ENCODE measurements at places on chromosomes 2 and 18.

DNA sequence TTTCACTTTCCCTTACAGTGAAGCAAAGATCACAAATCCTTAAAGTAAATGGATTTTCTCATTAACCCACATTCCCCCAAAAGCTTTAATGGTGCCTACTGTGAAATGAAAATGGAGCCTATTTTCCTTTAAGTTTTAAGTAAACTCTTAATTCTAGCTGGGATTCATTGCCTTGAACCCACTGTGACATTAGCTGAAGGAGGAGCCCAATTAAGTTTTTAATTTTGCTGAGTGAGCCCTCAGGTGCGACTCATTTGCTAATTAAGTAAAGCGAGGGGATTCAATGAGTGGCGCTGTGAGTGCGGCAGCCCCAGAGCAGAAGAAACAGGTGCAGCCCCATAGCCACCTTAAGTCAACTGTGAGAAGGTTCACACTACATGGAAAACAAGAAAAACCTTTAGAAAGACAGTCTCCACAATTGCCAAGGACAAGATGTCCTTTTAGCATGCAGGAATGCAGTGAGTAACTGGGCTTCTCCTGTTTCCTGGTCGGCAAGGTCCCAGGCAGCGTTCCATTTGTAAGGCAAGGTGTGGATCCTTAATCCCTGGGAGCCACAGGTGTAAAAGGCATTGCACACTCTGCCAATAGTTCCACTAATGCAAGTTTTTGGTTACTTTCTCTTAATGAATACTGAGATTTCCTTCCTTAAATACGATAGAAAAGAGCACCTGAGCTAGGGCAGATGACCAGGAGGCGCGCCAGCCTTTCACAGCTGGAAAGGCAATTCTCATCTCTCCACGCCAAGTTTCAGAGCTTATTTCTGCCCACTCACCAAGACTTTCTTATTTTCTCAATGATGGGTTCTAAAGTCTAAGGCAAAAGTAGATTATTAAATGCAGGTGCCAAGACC is 87.7 kb downstream of the TMEM18 start:
- no peak for DNase-seq

GRCh38 chr18:5452943-5453443 is 90.8 kb downstream of the EPB41L3 start:
- DNase-seq: no peak

DNA sequence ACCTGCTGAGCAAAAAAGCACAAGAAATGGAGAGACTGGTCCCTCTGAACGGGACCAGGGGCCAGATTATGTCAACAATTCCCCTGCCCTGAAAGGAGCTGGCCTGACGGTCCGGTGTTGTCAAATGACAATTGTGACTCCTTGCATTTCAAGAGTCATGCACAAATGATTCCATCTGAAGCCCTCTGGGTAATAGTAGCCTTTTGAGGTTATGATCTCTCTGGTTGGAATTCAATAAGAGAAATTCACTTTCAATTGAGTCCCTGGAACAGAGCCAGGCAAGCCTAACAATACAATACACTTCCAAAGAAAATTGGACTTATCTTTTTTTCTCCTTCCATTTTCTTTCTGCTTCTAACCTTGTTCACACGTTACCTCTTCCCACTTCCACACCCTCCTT is 116.9 kb downstream of the C1D start:
- DNase-seq: peak; percentile 25

DNA sequence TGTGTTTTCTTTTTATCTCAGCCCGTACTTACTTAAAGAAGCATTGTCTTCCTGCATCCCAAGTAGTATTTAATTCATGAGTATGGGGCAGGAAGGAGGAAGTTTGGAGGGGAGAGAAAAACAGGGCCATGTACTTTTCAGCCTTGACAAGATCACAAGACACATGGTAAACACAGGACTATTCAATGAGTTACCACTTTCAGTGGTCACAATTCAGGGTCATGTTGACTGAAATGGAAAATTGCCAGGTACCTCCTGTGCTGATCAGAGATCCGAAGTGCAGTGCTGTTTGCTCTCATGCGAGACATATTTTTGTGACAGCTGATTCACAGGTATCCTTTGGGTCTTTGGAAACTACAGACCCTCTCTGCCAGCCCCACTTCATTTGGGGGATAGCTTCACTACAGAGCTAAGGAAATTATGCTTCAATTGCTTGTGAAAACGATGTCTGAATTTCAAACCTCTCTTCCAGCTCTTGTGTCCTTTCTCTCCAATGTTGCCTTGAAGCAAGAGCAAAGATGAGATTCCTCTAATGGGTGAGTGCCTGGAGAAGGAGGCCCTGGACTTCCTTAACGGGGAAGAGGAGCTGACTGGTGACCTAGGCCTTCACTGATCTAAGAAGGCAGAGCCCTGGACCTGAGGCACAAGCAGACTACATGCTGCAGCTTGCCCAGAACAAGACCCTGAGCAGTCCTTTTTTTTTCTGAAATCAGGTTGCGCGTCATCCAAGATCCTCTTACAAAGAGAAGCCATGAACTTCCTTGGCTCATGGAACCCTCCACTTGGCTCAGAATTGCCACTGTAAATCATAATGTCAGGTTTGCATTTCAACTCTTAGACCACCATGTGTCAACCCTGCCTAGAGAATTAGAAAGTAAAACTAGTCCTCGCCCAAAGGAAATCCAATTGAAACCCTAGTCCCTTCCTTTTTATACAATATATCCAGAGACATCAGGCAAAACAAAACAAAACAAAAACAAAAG is 44.1 kb downstream of the EVA1A start:
- peak; percentile 64 for DNase-seq

DNA sequence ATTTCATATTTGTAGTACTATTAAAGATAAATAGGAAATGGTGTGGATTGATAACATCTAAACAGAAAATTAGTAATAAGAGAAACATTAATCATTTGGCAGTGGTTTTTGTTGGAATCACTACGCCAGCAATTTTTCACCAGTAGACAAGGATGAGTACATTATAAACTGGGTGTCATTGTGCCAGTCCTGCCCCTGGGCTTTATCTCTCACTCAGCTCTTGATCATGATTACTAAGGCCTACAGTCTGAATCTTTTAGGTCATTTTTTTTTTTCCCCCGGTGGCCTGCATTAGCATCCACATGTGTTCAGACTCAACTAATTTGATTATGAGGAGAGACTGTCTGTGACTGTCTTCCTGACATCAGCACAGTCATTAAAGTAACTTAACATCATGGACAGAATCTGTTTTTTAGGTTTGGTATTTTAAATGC is 16.2 kb downstream of the GULP1 start:
- no peak for DNase-seq

DNA sequence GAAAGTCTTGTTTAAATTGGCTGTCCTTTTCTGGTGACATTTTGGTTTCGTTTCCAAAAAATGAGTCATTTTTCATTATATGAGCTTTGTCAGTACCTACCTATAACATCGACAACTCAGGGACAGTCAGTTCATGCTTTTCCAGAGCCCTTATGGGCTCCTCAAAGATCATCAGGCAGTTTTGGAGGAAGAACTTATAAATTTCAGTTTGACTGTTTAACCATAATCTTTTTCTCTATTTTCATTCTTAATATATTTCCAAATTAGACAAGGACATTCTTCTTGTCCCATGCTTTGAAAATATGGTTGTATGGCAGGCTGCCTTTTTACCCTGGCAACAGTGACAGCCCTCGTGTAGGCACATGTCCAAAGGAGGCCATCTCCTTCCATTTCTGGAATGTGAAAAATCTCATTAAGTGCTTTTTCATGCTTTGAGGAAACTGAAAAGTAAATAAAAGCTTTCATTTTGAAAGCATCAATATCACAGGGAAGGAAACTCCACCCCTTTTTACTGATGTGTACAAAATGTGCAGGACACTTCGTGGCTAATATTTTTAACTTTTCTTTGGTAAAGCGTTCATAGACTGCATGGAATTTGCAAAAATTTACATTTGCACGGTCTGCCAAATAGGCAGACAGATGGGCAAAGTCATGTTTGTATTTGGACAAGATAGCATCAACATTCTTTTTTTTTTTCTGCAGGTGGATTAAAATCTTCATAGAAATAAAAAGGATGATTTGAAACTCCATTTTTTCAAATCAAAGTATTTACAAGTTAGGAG is 7.2 kb upstream of the PROC start:
- peak; percentile 6 for DNase-seq

DNA sequence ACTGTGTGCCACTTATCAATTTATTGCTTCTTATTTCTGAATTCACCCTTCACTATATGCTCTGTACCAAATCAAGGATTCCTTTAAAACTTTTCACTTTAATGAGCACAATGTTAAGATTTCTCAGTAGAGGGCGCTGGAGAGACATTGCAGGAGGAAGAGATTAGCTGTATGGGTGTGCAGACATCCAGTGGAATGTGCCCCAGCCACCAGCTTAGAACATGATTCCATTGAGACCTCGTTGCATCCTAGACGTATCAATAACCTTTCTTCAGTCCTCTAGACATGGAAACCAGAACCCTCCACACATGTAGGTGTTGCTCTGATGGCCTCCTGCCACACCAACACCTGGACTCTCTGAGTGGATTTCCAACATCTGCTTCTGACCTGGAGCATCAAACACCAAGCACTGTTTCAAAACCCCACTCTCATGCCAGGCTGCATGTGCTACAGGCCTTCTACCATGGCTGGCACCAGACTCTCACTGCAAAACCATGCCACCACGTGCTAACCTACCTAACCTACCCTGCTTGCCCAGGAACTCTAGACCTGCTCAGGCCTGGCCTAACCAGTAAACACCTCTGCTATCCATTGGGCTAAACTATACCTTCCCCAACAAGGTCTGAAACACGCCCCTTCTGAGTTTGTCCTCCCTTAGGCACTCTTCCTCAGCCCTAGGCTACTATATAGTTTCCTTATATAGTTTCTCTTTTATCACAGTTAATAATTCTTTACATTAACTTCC is 633.2 kb upstream of the PKDCC start:
- no peak for DNase-seq

DNA sequence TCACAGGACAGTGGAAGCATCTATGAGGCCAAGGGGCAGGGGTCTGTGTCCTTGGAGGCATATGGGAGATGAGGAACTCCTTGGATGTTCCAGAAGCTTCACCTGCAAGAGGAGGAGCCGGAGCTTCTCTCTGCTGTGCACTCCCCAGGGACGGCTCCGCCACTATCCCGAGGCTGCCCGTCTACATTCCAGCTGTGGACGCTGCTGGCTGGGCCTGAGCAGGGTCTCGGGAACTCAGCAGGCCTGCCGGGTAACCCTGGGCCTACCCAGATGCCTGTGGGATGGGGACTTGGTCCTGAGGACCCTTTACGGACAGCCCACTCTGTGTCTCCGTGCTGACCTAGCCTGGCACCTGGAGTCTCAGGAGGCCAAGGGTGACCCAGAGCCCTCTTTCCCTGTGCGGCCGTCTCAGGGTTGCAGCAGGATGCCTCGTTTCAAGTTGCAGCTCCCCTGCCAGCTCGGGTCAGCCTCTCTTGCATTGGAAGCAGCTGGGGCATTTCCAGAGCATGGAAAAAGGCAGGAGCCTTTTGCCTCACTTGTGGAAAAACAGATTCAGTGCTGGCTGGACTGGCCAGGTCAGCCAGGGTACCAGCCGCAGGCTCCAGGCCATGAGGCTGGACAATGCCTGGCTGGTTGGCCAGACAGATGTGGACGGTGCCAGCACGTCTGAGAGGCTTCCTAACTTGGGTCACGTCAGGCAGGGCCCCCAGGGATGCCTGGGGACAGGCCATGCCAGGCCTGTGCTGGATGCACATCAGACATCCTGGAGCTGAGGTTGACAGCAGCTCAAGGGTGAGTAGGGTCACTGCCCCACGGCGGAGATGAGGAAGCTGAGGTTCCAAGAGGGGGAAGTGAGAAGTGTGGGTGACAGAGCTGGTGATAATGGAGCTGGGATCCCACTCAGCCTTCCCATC is 41.5 kb downstream of the SCTR start:
- no peak for DNase-seq

DNA sequence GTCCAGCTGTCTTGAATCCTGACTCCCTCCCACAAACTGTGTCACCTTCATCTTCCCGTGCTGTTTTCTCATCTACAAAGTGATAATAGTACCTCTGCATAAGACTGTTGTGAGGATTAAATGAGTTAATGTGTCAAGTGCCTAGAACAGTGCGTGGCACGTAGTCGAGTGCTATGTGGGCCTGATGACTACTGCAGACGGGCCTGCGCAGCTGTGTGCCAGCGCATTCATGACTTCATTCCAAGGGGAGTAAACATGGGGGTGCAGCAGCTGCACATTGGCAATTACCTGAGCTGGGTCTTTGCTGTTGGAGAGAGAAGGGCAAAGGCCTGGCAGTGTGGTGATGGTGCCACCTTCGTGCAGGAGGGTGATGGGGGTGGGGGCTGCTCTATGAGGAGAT is 5.0 kb downstream of the TEX44 start:
- DNase-seq: no peak

DNA sequence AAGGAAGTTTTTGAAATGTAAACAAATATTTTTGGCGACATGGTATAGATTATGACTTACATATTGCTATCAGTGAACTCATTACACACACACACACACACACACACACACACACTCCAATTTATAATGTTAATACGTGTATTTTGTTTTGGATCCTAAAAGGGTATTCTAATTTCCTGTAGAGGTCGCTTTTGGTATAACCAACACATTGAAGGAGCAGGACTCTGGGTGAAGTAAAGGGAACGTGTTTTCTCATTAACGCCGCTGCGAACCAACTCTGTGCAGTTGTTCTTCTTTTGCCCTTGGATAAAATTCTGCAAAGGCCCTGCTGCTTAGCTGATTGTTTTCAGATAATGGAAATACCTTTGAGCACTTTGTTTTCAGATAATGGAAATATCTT is 190.4 kb downstream of the PMAIP1 start:
- no peak for DNase-seq

DNA sequence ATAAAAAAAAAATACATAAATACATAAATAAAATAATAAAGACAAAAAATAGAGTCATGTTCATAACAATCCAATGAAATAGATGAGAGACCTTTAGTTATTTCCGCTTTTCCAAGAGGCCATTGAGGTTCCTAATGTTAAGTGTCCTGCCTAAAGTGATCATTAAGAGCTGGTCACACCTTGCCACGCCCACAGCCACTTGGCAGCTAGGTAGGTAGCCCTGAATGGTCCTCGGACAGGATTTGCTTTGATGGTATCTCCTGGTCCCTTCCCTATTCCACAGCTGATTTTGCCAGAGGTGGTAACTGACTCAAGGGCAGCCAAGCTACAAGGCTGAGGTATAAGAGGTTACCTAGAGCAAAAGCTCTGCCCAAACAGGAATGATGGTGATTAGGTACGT is 24.5 kb upstream of the TANC1 start:
- DNase-seq: no peak

DNA sequence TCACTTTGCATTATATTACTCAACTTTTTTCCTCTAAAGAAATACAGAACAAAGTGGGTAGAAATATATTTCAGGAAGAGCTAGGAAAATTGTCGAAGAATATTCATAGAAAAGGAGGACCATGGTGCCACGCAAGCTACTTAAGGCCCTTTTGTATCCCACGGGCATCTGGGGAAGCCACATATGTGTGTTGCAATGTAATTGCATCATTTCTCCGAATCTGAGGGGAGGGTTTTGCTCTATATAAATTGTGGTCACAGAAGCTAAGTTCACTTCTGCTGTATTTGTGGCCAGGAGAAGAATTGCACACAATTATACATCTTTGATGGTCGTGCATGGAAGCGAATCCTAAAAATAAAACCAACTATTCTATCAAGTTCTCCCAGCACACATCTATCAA is 360.3 kb downstream of the IRS1 start:
- no peak for DNase-seq

GRCh38 chr2:197893403-197894177 is 89.2 kb downstream of the PLCL1 start:
- no peak for DNase-seq

- DNase-seq: no peak
These were observed 207.9 kb downstream of the ICOS start for GRCh38 chr2:204144492-204144891.

All from NCI-H2029 treated with DMSO at 0.1 percent for 48 hours (cell line).